ENCODE measurements at places on chromosomes 6 and 20. TPM values are rescaled to one million over a fixed set of nuclear protein-coding genes. Genes with fewer than 3 reads are reported as not detected.

Gene TRAPPC3L
- not detected for total RNA-seq

Gene CTSZ
- total RNA-seq: 233 TPM

Gene LRRC1
- 0.29 TPM for total RNA-seq

Gene DNAH8
- total RNA-seq: 0.11 TPM

Gene DZANK1
- 4.8 TPM for total RNA-seq

Gene OR2B6
- total RNA-seq: 1.7 TPM

DNA sequence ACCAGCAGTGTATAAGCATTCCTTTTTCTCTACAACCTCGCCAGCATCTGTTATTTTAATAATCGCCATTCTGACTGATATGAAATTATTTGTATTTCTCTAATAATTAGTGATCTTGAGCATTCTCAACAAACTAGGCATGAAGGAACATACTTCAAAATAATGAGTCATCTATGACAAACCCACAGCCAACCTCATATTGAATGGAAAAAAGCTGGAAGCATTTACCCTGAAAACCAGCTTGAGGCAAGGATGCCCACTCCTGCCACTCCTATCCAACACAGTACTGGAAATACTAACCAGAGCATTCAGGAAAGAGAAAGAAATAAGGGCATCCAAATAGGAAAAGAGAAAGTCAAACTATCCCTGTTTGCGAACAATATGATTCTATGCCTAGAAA lies 390.6 kb upstream of the ID4 start:
- DNase-seq: no peak

DNA sequence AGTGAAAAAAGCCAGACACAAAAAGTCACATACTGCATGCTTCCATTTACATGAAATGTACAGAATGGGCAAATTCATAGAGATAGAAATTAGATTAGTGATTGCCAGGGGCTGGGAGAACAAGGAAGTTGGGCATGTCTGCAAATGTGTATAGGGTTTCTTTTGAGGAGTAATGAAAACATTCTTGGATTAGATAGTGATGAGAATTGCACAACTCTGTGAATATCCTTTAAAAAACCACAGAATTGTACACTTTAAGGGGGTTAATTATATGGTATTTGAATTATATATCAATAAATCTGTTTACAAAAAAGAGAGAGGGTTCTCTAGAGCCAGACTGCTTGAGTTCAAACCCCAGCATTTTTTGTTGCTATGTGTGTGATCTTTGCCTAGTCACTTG lies 188.1 kb downstream of the CDC5L start:
- no peak for DNase-seq

GRCh38 chr6:72621291-72622093 lies at the start of gene KCNQ5:
Gene KCNQ5, plus strand, starts transcription at chr6:72622064.
- no peak for DNase-seq

DNA sequence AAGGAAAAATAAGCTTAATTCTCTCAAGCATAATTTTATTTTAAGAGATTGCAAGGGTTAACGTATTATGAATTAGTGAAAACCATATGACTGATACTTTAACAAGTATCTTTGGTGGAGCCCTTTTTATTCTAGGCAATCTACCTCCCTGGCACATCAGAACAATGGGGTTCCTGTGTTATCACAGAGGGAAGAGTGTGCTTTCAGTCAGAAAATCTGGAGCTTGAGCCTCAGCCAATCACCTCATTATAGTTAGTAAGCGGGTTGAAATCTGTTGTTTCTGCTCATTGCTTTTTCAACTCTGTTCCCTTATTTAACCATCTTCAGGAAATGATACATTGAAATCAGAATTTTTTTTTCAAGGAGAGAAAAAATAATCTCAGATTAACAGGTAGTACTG lies 391 bp downstream of the ADGRF1 start:
- no peak for DNase-seq

DNA sequence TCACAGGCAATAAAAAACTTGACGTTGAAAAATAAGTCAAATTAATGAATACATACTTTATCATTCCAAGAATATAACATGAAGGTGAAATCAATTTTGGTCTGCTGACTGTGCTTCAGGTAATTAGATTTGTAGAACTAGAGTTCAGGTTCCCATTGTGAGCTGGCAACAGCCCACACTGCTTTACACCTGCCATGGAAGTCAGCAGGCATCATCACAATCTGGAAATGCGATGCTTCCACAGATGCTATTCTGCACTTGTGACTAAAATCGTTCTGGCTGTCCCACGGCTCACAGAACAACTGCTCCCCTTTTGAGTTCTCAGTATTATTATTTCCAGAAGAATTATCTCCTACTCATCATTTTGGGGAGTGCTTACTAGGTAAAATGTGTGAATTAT lies 62.6 kb upstream of the THEMIS start:
- DNase-seq: no peak

DNA sequence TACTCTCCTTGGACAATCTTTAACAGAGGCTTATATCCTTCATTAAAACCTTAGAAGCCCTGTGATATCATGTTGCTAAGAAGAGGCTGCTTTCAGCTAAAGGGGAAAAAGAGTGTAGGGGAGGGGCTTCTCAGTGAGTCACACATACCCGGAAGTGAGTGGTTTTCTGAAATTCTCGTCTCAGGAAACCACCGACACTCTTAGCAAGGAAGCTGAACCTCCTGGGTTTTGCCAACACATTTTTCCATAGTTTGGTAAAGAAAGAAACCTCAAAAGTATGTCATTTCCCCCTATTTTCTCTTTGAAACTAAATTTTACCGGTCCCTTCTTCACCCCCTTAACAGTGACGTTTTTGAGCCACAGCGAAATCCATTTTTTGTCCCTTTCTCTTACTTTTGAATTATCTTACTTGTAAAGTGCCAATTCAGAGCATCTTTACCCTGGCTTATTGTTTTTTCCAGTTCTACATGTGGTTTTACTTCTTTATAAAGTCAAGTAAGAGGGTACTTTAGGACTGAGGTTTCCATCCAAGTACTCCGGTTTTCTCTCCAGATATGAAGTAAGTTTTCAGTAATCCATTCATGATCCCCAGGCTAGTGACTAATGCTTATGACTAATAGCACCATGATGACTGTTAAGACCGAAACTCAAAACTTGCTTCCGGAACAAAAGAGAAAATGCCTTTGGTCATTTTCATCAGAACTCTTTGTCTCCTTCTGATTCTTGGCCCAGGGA lies 219.3 kb downstream of the ARHGAP18 start:
- DNase-seq: peak; percentile 68

GRCh38 chr20:7736336-7736735 lies 203.9 kb downstream of the HAO1 start:
- DNase-seq: no peak

- no peak for DNase-seq
These were observed 35.8 kb upstream of the MRGBP start for GRCh38 chr20:62760471-62760855.

DNA sequence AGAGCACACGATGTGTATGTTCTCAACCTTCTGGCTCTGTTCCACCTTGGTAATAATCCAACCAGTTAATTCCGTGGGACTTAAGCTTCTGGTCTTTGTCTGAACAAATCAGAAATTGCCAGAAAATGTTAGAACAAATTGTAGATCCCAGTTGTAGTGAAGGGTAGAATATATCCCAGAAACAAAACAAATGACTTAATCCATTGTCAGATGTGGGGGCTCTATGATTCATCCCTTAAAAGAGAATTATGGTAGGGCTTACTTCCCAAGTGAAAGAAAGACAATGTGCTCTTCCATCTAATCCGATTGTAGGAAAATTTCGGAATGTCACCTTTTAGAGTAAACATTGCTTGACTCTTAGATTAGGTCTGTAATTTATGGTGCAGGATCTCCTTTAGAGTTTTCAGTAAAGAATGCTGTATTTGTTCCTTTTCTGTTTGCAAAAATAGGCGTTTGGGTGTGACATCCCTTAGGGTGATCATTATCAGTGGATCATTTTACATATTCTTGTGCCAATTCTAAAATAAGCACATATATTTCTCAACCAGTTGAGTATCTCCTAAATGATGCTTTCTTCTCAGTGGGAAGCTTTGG lies 234.5 kb upstream of the ZNF217 start:
- DNase-seq: no peak

GRCh38 chr20:63152322-63153253 lies 63.3 kb downstream of the YTHDF1 start:
- no peak for DNase-seq

- no peak for DNase-seq
These were observed 28.0 kb upstream of the CEP85L start for GRCh38 chr6:118679327-118679901.

DNA sequence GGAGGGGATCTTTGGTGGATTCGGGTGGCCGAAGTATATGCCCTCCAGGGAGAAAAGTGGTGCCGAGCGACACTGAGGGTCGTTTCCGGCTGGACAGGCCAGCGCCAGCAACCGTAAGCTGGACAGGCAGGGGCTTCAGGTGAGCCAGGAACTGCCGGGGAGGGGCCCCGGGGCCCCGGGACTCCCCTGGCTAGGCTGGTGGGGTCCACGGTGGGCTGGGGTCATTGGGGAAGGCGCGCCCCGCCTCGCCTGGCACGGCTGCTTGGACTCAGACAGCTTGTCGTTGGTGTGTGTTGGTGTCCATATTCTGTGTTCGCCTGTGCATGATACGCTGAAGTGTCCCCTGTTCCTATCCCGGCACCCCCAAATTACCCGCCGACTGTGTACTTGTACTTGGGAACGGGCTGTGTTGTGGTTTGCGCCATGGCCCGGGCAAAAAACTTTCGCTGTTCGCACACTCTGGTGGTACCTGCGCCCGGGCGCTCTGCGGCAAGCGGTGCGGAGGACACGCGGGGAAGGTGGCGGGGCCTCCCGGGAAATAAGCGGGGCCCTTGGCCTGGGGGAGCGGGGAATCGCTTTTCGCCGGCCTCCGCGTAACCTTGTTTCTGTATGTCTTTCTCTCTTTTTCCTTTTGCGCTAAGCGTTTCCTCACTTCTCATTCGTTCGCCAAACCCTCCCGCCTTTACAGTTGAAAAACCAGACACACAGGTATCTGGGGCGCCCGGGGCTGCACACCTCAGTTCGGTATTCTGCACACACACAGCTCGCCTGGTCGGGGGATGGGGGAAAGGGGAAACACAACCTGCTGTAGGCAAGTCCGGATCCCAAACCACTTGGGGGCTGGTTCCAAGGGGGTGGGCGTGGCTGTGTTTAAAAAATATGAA lies 3.2 kb downstream of the GNAS start:
- DNase-seq: no peak

GRCh38 chr6:154501578-154501868 lies 9.0 kb downstream of the CNKSR3 start:
- DNase-seq: no peak

- DNase-seq: no peak
These were observed 260.0 kb downstream of the MMUT start for GRCh38 chr6:49202924-49203536.

DNA sequence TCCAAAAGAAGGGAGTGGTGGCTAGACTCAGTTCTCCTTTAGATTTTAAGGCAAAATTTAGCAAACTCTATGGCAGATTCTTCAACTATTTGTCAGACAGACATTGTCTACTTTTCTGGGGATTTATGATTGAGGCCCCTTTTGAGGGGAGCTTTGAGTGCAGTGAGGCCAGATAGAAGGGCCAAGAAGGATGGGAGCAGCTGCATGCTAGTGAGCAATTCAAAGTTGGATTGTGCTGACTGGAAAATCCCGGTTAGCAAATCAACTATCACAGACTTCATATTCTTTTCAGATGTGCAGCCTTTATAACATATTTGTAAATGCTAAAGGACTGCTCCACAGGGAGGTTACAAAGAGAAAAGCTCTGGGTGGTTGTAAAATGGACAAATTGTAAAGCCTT lies 35.0 kb upstream of the ESR1 start:
- no peak for DNase-seq

DNA sequence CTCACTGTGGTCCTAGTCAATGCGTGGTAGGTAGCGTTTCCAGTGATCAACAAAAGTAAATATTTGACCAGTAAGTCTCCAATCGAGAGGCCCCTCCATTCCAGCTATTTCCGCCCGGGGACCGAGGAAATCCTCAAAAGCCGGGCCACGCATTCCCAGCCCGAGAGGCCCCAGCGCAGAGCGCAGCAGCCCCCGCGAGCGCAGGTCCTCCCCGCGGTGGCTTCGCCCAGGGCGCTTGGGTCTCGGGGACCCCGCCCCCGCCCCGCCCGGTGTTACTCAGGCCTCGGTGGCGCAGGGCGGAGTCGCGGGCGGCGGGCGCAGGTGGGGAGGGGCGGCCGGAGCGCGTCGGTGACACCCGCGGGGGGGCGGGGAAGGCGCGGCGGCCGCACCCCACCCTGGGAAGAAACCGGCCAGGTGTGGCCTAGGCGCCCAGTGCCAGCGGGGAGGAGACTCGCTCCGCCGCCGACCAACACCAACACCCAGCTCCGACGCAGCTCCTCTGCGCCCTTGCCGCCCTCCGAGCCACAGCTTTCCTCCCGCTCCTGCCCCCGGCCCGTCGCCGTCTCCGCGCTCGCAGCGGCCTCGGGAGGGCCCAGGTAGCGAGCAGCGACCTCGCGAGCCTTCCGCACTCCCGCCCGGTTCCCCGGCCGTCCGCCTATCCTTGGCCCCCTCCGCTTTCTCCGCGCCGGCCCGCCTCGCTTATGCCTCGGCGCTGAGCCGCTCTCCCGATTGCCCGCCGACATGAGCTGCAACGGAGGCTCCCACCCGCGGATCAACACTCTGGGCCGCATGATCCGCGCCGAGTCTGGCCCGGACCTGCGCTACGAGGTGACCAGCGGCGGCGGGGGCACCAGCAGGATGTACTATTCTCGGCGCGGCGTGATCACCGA lies at the start of gene DSP:
Gene DSP, plus strand, starts transcription at position 497 of the 890 bp plus-strand sequence. Its CDS starts 245 bp downstream, at position 742.
- no peak for DNase-seq

- no peak for DNase-seq
These were observed 85.6 kb upstream of the KHDRBS2 start for GRCh38 chr6:62371453-62372210.

- no peak for DNase-seq
These were observed 26.1 kb downstream of the ANGPT4 start for GRCh38 chr20:889932-890463.

Data from GM12878 (cell line).